Activated naive CD4-positive, alpha-beta T cell treated with Interleukin-2 at 50 U/mL for 16 hours (primary cell): ENCODE measurements at places on chromosomes 7 and 10.

DNA sequence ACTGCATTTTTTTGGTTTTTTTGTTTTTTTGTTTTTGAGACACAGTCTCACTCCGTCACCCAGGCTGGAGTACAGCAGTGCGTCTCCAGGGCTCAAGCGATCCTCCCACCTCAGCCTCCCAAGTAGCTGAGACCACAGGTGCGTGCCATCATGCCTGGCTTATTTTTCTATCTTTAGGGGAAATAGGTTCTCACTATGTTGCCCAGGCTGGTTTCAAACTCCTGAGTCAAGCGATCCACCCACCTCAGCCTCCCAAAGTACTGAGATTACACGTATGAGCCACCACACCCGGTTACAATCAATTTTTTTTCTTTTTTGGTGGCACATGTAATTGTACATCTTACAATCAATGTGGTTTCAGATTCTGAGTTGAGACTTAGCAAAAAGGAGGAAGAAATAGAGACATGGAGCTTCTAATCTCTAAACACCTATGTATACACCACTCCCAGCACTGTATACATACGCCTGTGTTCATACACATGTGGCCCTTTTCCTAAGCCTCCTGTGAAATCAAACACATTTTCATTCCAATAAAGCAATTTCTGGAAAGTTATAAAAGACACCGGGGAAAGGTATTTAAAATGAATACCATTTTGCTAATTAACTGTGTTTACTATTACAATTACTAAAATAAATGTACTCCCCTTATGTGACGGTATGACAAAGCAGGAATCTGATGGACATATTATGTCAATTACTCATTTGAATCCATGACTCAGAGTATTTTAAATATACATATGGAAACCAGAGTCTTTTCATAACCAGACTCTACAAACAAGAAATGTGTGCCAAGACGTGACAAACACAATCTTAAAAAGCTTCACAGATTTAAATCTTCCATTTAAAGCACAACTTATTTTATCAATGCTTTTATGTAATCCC, 40.9 kb downstream of the SMURF1 start:
- DNase-seq = peak; percentile 63

DNA sequence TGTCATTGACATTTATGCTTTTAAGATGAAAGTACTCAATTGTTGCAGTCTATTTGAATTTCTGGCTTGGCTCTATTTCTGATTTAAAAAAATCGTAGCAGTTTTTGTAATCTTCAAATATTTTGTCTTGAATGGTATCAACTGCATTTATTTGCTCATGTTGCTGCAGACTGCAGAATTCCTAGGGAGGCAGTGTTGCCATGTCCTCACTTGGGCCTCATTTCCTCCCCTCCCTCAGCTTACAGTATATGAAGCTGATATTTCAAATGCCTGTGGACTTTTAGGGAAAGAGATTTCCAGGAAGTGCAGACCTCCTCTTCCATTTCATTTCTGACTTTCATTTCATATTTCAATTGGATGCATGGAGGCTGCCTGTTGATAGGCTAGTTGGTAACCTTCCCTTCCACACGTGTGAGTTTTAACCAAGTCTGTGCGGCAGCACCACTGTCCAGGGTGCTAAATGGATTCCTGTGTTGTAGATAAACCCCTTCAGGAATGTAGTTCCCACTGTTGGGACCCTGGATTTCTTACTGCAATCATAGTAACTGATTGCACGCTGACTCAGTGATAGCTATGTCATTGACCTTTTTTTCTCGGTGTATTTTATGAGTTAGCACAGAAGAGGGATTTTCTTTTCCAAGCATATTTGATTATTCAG, 17.5 kb downstream of the VPS50 start:
- DNase-seq = no peak

- no peak for DNase-seq
Measured at GRCh38 chr7:124085179-124085578, 52.3 kb upstream of the TMEM229A start.

DNA sequence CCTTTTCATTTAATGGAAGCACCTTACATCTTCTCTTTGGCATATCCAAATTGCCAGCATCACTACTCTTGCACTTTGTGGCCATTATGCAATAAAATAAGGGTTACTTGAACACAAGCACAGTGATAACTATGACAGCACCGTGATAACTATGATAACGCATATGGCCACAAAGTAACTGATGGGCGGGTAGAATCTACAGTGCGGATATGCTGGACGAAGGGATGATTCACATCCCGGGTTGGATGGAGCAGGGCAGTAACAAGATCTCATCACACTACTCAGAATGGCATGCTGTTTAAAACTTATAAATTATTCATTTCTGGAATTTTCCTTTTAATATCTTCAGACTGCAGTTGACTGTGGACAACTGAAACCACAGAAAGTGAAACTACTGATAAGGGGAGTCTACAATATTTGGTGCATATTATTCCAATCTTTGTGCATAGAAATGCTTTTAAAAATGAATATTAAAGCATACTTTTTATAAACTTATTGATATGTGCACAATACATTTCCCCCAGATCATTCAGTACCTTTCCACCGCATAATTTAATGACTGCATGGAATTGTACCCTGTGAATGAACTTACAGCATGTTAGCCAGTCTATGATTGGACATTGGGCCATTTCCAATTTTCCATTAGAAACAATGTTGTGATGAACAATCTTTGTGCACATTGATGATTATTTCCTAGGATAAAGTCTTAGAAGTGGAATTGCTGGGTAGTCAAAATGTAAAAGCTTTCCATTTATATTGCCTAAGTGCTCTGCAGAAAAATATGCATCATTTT, 136.4 kb downstream of the WNT2 start:
- no peak for DNase-seq

- DNase-seq = no peak
Measured at GRCh38 chr7:139893999-139894398, 64.9 kb downstream of the TBXAS1 start.

DNA sequence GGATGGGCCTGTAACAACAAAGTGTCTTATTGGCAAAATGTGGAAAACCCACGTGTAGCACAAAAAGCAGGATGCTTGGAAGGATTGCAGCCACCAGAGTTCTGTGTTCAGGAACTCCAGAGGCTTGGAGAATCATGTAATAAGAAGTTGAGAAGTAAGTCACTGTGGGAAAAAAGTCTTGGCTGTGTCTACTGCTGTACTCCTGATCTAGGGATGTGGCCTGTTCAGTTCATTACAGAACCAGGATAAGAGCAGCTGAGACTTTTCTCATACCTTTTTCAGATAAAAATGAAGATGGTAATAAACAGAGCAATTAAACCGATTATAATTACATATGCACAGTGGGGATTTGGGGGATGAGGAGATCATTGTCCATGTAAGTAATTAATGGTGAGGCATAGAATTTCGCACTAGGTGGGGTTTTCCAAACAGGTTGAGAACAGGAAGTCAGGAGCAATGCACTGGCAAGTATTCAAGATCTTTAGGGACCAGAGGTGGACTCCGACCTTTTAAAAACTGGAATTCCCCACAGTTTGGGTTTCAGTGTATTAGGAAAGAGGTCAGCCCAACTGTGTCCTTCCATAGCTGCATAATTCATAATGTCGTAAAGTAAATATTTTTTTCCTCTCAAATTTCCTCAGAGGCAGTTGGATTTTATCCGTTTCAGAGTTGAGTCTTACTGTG, 281.7 kb downstream of the FRMD4A start:
- no peak for DNase-seq

- DNase-seq = no peak
Measured at GRCh38 chr10:14491811-14492210, 161.1 kb upstream of the FRMD4A start.
